ENCODE measurements at places on chromosomes 13 and 19. TPM values are rescaled to one million over a fixed set of nuclear protein-coding genes. Genes with fewer than 3 reads are reported as not detected.
A peak's percentile ranks its signal among the peaks of the same experiment; 100 is the strongest.

GRCh38 chr19:7199613-7200533 lies 94.3 kb downstream of the INSR start:
- no peak for DNase-seq

GRCh38 chr19:18815673-18816072 lies 16.1 kb upstream of the UPF1 start:
- no peak for DNase-seq

GRCh38 chr19:47145639-47146486 lies 15.2 kb downstream of the SAE1 start:
- no peak for DNase-seq

- DNase-seq = no peak
Measured at GRCh38 chr19:18833141-18833476, 1.4 kb downstream of the UPF1 start.

DNA sequence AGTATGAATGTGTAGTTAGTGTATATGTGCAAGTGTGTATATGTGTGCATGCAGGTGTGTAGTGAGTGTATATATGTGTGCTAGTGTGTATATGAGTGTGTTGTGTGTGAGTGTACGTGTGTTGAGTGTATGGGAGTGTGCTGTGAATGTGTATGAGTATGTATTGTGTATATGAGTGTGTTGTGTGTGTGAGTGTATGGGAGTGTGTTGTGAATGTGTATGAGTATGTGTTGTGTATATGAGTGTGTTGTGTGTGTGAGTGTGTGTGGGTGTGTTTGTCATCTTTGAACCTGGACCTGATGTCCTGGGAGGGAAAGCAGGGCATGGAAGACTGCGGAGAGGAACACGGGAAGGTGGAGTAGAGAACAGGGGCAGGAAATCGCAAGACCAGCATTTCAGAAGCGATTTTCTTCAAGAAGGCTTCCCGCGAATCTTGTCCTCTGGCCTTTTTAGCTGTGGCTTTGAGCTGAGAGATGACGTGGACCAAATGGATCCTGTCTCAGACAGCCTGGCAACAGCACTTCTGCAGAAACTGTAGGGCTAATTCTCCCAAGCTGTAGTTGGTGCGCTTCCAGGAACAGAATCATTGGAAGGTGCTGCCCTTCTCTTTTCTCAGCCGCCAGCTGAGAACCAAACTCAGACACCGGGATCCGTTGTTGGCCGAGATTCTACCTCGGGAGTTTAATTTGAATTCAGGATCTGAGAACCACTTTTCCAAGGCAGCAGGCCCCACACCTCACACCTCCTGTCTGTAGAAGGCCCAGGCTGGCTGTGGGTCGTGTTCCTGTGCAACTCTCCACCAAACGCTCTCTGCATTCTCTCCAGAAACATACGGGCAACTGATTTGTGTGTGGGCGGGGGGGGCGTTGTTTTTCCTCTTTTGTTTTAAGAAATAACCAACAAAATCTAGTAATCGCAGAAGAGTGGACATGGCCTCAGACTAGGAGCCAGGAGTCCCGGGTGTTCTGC lies 94.7 kb upstream of the RAP2A start:
- DNase-seq = peak; percentile 91

DNA sequence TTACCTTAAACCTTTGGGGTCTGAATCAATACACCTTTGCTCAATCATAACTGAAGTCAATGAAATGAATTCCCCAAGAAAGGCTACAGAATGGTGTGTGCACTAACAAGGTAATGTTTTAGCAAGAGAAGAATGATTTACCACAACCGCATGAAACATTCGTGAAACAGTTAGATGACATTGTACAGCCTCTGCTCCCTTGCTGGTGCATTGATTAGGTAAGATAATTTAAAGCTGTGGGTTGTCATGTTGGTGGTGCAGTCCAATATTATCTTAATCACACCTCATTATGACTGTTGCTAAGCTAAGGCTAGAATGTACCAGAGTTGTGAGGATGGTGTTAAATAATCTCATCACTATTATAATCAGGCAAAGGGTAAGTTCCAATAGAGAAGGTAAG lies 1673.2 kb upstream of the PRR20A start:
- no peak for DNase-seq

- DNase-seq = no peak
Measured at GRCh38 chr13:111156421-111156820, 41.3 kb downstream of the ARHGEF7 start.

The MIR17HG gene
- total RNA-seq = 5.4 TPM

The SNRNP70 gene
- 156 TPM for total RNA-seq

GRCh38 chr19:39409208-39410016 lies 2.8 kb downstream of the ZFP36 start:
- DNase-seq = peak; percentile 97

GRCh38 chr19:48239582-48240141 lies 16.1 kb downstream of the CARD8 start:
- DNase-seq = no peak

The AXL gene
- total RNA-seq = 92.4 TPM

The CKAP2 gene
- 10.2 TPM for total RNA-seq

- peak; percentile 87 for DNase-seq
Measured at GRCh38 chr19:18519962-18520847, 1.7 kb downstream of the ELL start.

DNA sequence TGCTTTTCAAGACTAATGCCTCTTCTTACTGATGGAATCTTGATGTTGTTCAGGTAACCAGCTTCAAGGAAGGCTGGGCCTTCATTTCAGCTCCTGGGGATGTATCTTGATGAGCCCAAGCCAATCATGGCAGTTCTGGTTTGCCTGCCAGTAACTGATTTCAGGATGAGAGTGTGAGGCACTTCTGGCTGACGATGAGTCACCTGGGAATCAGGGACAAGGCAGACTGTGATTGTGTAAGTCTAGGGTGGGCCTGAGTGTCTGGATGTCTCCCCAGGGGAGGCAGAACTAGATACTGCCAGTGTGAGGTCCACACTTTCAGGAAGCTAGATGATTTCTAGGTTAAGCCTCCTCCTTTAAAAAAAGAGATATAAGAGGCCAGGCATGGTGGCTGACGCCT lies 77.3 kb upstream of the KL start:
- no peak for DNase-seq

- no peak for DNase-seq
Measured at GRCh38 chr13:71801781-71802180, 65.2 kb downstream of the DACH1 start.

DNA sequence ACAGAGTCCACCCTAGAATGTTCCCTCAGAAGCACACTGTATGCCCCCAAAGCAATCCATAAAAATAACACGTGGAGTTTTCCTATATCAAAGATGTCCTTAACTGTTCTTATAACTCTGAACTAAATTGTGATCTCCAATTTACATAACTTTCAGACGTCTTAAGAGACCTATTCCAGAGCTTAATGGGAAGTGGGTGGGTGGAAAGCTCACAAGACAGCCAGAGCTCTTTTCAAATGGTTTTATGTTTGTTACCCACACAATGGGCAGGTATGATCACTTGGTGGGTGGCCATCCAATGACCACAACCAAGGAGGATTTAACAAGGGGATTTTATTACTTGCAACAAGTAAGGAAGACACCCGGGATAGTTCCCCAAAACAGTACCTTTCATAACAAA lies 81.7 kb downstream of the LRRC63 start:
- no peak for DNase-seq

The KIR3DL2 gene
- total RNA-seq = not detected

- no peak for DNase-seq
Measured at GRCh38 chr19:33946535-33947264, 150.0 kb downstream of the KCTD15 start.

- DNase-seq = no peak
Measured at GRCh38 chr13:31587698-31588266, 151.5 kb upstream of the RXFP2 start.

- no peak for DNase-seq
Measured at GRCh38 chr13:51832471-51833152, 12.4 kb downstream of the TMEM272 start.

The ZNF534 gene
- 0.36 TPM for total RNA-seq

The NDFIP2 gene
- total RNA-seq = 12.1 TPM

The POSTN gene
- 46.7 TPM for total RNA-seq

GRCh38 chr13:95484052-95484451 lies 68.5 kb upstream of the CLDN10 start:
- no peak for DNase-seq

DNA sequence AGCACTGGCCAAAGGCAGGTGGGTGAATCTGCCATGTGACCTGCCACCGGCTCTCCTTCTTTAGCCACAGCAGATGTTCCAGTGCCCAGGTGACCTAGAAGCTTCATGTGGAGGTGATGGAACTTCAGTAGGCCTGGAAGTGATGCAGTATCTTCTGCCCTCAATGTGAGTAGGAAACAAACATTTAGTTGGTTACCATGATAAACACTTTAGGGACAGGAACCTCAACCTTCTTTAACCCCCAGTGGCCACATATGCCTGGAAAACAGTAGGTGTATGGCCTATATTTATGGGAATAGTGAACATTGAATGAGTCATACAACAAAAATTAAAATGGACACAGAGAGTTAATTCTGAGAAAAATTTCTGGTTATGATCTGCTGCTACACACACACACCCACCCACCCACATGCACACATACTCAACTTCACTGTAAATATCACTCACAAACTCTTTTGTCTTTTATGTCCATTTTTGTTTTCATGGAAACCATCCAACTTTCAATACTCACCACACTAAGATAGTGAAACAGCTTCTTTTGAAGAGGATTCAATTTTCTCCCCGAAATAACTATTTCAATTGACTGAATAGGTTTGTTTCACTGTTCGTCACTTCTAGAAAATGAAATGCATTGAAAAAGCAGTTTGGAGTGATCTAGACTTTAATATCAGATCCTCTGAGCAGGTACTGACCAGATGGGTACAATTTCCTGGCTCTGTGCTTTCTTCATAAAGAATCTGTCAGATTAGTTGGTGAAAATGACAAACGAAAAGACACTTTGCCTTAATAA lies 97.3 kb downstream of the STARD13 start:
- DNase-seq = no peak

The DLL3 gene
- total RNA-seq = 0.36 TPM

The CEBPA gene
- 16.1 TPM for total RNA-seq

- peak; percentile 94 for DNase-seq
Measured at GRCh38 chr19:677201-677600, 1.0 kb downstream of the FSTL3 start.

The ZNF540 gene
- 6.4 TPM for total RNA-seq

The SHISA7 gene
- total RNA-seq = 0.41 TPM

The CCDC8 gene
- total RNA-seq = 6.1 TPM

Measured in sigmoid colon (tissue), 7 donors.